Aorta (tissue), 5 donors: ENCODE measurements at places on chromosomes 1 and 21. TPM values are rescaled to one million over a fixed set of nuclear protein-coding genes. Genes with fewer than 3 reads are reported as not detected.

DNA sequence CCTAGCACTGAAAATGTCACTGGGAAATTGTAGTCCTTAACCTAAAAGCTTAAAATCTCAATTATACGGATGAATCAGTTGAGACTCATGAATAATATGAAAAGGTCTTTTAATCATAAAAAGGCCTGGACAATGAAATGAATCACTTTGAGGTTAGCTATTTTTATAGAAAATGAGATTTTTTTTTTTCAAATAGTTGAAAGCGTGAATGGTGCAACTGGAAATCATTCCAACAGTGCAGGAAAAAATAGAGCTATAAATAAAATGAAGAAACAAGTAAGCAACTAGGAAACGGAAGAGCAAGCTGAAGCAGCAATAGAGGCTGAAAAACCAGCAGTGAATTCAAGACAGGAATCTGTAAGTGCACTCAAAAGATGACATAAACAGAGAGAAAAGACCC, 142.9 kb downstream of the BACH1 start:
- DNase-seq: no peak
- H3K27me3 ChIP-seq: no peaks in the 10 kb centered on the region
- no peak overlapping the region for H3K4me3 ChIP-seq
- H3K36me3 ChIP-seq: no peaks in the 10 kb centered on the region

The FAM72D gene
- polyA plus RNA-seq: not detected

GRCh38 chr1:1019122-1019999, 559 bp upstream of the AGRN start:
- DNase-seq: peak; percentile 92
- H3K4me1 ChIP-seq: no peaks in the 10 kb centered on the region
- peak overlapping the region; percentile 88 for H3K4me3 ChIP-seq
- H3K27ac ChIP-seq: peak overlapping the region; percentile 24
- no peaks in the 10 kb centered on the region for H3K36me3 ChIP-seq

DNA sequence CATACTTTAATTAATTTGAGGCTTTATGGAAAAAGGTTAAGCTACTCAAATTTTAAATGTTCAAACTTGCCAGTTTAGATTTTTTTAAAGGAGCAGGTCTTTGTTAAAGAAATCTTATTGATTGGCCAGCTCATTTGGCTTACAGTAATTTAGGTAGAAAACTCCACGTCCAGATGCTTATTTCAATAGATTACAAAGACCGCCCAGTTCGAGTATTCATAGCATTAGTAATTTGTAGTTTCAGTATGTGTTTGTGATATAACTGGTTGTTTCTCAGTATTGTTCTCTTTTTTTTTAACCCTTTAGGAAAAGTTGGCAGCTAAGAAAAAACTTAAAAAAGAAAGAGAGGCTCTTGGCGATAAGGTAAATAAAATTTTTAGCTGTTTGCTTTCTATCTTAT, 1.6 kb downstream of the RPF1 start:
- no peak overlapping the region for H3K27ac ChIP-seq
- DNase-seq: no peak
- H3K36me3 ChIP-seq: no peaks in the 10 kb centered on the region
- no peaks in the 10 kb centered on the region for H3K27me3 ChIP-seq

The PROK1 gene
- 0.25 TPM for polyA plus RNA-seq
